ENCODE measurements at places on chromosomes 6 and 20.

- no peak for DNase-seq
These were observed 39.7 kb upstream of the COL10A1 start for GRCh38 chr6:116165596-116165995.

DNA sequence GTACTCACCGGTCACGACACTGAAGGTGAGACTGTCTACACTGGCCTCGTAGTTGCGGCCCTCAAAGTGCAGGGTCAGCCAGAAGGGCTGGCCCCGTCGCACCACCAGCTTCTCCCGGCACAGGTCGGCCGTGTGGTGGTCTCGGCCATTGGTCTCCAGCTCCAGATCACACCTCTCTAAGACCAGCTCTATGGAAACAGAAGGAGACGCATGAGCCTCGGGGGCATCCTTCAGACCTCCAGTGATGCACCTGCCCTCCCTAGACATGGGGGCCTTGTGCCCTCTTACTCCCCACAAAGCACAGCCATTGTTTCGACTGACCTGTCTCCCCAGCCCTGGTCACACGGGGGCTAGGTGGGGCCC, 3.7 kb downstream of the TGM2 start:
- DNase-seq = no peak

GRCh38 chr6:98433325-98434056, 400.9 kb upstream of the POU3F2 start:
- DNase-seq = no peak

DNA sequence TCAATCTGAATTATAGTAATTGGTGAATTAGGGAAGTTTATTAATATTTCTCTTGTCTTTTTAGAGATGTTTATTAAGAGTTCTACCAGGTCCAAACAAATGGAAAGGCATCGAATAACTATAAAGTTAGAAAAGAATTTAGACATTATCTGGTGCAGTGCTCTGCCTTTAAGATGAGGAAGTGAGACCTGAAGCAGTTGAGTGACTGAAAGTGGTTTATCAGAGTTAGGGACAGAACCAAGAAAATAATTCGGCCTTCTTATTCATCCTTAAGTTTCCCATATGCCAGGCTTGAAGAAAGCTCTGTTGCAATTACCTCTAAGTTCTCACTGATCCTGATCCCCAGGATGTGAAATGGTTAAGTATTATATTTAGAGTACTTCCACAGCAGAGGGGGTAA, 94.2 kb upstream of the FLRT3 start:
- no peak for DNase-seq

DNA sequence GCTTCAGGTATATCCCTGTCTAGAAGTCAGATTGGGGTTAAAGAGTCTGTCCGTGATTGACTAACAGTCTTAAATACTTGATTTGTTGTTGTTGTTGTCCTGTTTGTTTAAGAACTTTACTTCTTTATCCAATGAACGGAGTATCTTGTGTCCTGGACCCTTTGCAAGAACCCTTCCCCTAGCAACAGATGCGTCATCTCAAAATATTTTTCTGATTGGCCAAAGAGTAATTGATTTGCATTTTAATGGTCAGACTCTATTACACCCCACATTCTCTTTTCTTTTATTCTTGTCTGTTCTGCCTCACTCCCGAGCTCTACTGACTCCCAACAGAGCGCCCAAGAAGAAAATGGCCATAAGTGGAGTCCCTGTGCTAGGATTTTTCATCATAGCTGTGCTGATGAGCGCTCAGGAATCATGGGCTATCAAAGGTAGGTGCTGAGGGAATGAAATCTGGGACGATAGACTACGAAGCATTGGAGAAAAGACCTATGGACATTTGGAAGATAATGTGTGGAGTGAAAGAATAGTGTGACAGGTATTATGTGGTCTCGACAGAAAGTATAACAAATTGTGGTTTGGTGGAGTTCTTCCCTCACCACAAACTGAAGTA, at the start of gene HLA-DRA:
Gene HLA-DRA (plus strand): TSS at position 286 of the 613 bp plus-strand sequence. CDS start 64 bp downstream, at position 350.
- no peak for DNase-seq

DNA sequence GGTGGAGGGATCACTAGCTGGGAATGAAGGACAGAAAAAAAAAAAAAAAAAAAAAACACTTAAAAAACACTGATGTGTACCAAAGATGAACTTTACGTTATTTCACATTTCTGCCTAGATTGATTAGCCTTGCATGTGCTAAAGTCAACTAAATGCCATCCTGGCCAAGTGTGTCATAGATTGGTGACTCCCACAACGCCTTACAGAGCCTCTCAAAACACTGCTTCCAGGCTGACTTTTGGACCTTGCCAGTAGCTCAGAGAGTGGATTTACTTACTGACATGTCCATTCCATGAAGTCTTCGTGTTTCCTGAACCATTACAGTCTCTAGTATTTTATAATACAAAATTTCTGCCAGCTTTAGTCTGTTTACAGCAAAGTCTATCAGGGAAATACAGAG, 40.5 kb downstream of the RBL1 start:
- DNase-seq = no peak

GRCh38 chr6:12392490-12392889, 102.3 kb downstream of the EDN1 start:
- no peak for DNase-seq

DNA sequence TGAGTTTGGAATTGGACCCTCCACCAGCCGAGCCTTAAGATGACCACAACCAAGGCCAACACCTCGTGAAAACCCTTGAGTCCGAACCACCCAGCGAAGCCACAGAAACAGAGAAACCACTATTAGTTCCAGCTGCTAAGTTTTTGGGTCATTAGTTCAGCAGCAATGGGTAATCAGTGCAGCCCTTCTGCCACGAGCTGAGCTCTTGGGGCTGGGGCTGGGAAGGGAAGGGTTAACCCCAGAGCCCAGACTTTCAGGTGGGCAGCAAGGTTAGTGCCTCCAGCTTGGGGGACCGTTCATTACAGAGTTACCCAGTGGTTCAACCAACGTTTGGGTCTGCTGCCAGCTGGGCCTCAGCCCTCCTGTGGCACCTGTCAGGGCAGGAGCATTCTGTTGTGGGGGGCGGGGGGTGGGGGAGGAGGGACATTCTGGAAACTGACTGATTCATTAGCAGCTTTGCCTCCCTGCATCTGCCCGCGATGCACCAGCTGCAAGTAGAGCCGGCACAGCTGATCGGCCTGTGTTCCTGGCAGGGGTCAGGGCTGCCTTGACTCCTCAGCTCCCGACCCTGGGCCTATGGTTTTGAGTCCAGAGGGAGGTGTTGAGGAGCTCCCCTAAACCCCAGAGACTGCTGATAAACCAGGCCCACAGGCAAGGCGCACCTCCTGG, 52.7 kb downstream of the TGM2 start:
- no peak for DNase-seq

DNA sequence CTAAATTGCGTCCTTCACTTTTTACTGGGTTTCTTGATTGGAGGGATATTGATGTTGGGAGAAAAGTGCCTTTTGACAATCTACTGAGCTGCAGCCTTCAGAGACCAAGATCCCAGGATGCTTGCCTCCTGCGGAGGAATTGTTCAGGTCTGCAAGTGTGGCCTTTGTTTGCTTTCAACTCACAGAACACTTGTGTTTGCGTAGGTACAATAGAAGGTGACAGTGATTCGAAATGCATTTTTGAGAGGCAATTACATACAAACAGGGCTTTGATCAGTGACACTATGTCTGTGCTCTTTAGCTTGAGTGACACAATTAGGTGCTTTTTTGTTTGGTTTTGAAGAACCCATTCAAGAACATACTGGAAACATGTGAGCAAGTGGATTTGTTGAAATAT, 600.6 kb downstream of the QKI start:
- no peak for DNase-seq

DNA sequence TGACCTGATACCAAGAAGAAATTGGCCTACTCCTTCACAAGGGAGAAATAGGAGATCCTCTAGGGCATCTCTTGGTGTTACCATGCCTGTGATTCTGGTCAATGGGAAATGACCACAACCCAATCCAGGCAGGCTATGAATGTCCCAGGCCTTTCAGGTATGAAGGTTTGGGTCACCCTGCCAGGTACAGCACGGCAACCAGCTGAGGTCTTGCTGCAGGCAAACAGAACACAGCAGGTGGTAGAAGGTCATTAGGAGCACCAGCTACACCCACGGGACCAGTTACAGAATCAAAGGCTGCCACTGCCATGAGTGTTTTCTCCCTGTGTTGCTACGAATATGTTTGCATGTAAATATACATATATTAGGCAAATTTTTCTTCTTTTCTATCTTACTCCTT, 202.3 kb downstream of the ERMARD start:
- DNase-seq = no peak

All from stimulated activated CD4-positive, alpha-beta T cell treated with anti-CD3 and anti-CD28 coated beads, Interleukin-1b, Interleukin-23, amount 100 ng/mL, for 1 hour (primary cell).